Thymus (tissue), 14 donors: ENCODE measurements at places on chromosomes 13 and 19.
A peak's percentile ranks its signal among the peaks of the same experiment; 100 is the strongest.

- DNase-seq: no peak
These were observed 149.2 kb downstream of the GGACT start for GRCh38 chr13:100439247-100439970.

GRCh38 chr13:75365724-75366173, 116.2 kb downstream of the TBC1D4 start:
- DNase-seq: no peak

DNA sequence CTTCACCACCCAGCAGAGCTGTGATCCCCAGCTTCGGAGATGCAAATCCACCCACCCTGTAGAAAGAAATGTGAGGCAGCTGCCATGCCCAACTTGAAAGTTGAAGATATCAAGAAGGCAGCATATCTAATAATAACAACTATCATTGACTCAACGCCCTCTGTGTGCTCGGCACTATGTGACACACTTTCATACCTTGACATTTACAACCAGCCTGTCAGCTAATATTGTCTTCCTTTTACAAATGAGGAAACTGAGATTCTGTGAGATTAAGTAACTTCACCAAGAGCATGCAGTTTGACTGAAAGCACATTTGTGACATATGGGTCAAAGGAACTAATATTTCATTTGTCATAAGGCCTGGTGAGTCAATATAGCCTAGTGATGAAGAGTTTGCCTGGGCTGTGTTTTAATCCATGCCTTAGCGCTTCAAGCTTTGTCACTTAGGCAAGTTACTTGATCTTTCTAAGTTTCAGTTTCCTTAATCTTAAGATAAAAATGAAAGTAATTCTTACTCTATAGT, 137.0 kb downstream of the FLT1 start:
- DNase-seq: no peak

DNA sequence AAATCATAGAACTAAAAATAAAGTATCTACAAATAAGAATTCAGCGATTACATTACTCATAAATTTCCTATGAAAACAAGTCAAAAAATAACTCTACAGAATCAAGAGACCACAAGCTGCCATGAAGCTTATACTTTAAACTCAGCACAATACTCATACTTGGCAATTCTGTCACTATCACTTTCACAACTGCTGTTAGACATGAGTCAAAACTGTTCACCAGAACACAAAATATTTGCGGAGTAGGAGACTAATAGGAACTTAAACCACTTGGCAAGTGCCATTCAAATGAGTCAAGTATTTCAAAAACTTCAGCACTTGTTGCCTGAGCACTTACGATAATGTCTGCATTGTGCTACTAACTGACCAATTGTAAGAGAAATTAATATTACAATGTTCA, 387.8 kb upstream of the GPC6 start:
- DNase-seq: no peak

GRCh38 chr13:90201676-90202460, 1145.6 kb upstream of the MIR17HG start:
- DNase-seq: no peak

- DNase-seq: no peak
These were observed 16.8 kb upstream of the IGSF23 start for GRCh38 chr19:44596428-44597130.

- peak; percentile 6 for DNase-seq
These were observed 70.5 kb upstream of the ZNF420 start for GRCh38 chr19:37007587-37008220.

DNA sequence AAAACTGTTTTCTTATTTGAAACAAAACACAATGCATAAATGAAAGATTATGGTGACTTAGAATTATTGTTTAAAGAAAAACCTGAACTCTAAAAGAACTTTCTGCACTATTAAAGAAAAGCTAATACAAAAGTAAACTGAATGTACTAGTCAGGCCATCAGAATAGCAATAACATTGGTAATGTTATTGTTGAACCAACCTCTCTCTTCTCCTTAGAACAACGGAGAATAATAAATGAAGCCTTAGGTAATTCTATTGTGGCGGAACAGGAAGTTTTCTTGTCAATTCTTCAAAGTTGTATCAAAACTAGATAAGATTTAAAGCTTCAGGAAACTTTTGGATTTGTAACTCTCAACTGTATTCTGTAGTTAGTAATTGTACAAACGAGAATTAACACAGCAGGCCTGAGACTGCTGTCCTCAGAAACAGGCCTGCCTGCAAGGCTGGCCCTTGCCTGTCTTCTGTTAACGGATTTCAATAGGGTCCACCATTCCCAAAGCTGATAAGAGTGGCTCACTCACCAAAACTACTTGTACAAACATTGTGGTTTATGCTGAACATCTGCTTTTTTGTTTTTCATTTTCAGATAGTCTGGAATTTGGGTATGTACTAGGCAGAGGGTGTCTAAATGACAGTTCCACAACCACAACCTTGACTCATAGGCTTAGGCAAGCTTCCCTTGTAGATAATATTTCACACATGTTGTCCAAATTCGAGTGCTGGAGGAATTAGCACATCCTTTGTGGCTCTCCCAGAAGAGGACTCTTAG, 825.8 kb downstream of the GPC5 start:
- DNase-seq: no peak

- DNase-seq: no peak
These were observed 16.9 kb upstream of the GPR18 start for GRCh38 chr13:99275093-99275469.

GRCh38 chr19:42150911-42151361, 18.7 kb upstream of the POU2F2 start:
- no peak for DNase-seq

DNA sequence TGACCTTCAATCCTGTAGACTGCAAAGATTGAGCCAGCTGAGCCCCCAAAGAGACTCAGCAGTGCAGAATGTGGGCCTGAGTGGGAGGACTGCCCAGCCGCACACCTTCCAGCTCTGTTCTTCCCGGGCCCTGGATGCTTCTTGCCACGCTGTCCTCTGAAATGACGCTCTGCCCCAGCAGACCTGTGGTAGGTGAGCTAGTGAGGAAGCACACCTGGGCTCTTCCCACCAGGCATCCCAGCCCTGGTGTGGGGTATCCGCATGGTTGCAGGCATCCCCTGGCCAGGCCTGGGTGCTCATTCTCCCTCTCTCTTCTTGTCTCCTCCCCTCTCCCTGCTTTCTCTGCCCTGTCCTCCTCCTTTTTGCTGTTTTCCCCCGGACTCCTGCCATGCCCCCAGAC, 9.8 kb upstream of the MZF1 start:
- no peak for DNase-seq

DNA sequence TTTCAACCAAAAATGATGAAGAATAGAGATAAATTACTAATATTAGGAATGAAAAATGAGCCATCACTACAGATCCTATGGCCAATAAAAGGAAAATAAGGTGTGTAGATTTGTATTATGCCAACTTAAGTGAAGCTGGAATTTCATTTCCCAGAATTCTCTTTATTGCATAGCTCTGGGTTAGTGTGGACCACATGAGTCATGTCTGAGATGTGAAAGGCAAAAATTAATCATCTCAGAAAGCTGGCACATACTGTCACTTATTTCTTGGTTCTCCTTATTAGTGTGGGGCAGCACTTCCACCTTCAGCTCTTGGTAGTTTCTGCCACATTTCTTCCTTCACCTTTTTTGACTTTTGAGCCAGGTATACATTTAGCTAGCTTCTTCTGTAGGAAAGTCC, 82.6 kb downstream of the KATNAL1 start:
- DNase-seq: no peak

DNA sequence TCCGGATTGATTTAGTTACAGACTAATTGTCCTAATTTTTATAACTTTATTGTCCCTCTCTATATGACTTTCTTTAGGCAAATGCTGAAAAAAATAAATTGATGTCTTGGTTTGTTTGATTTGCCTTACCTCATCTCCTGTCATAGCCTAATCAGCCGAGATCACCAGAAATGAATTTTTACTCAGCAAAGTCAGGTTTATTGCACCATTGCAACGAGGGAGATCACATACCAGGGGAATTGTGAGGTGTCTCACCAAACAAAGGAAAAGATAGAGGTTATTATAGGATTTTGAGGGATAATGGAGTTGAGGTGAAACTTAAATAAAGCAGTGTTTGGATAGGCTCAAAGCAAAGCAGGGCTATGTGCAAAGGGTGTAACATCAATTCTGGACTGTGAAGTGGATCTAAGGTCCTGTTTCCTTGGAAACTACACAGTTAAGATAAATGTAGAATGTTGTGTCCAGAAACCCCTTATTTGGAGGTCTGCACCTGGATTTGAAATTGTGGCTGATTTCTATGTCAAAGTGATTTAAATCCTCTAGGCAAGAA, 372.6 kb downstream of the OXGR1 start:
- no peak for DNase-seq

GRCh38 chr19:18000480-18000914, 7.5 kb upstream of the ARRDC2 start:
- DNase-seq: no peak

DNA sequence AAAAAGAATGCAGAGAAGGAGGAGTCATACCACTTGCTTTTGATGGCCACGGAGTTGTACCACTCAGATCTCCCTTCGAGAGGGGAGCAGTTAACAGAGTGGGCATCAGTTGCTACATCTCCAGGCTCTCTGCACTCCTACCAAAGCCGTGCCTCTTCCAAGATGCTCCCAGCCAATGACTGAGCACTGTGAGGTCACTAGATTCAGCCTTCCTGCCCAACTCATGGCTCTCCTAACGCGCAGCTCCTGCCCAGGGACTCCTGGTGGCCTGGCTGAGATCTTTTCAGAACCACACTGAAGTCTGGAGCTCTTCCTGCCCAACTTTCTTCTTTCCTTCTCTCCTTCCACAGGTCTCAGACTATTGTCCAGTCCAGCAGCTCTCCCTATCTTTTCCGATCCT, 66.7 kb downstream of the LHFPL6 start:
- no peak for DNase-seq

GRCh38 chr13:111429064-111429558, 108.7 kb downstream of the TEX29 start:
- DNase-seq: no peak

GRCh38 chr13:23715092-23715761, 145.0 kb downstream of the TNFRSF19 start:
- DNase-seq: no peak

GRCh38 chr13:110907951-110908898, 6.6 kb downstream of the ANKRD10 start:
- no peak for DNase-seq

GRCh38 chr19:41527089-41527488, 48.9 kb upstream of the CEACAM21 start:
- DNase-seq: no peak

GRCh38 chr19:56312787-56313657, 1.6 kb downstream of the ZSCAN5A start:
- no peak for DNase-seq

- no peak for DNase-seq
These were observed 93.4 kb downstream of the KCTD12 start for GRCh38 chr13:76792731-76793347.

GRCh38 chr13:44903574-44903985, 85.7 kb downstream of the NUFIP1 start:
- DNase-seq: no peak

- DNase-seq: no peak
These were observed 13.1 kb downstream of the AP2A1 start for GRCh38 chr19:49779731-49780555.

- no peak for DNase-seq
These were observed 103.9 kb downstream of the HS6ST3 start for GRCh38 chr13:96193728-96194310.
